ENCODE measurements at places on chromosomes 7 and 10.

DNA sequence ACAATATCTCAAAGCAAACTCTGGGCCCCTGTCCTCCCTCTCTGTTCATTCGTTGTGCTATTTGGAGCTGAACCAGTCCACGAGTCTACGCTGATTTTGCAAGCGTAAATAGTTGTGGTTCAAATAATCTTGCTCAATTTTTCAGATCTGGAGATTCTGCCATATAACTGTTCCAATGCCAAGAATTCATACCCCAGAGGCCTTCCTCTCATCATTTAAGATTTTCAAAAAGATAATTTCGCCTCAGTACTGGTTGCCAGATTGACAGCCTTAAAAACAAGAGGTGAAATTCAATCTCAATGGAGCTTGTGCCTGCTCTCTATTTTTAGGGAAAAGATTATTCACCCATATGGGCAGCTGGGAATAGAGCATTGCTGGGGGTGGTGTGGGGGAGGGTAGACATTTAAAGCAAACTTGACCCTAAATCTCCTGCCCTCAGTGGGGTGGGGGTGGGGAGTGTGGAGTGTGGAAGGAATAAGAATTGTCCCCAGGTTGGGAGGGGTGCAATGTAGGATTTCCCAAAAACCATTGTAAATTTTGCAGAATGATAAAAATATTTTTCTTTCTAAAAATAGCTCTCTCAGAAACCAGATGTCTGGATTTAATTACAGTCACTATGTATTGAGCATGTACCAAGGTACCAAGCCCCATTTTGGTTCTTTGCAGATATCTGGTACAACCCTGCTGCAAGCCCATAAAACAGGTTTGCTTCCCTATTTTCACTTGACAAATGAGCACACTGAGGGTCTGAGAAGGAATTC lies 104.7 kb upstream of the EEPD1 start:
- no peak for DNase-seq

DNA sequence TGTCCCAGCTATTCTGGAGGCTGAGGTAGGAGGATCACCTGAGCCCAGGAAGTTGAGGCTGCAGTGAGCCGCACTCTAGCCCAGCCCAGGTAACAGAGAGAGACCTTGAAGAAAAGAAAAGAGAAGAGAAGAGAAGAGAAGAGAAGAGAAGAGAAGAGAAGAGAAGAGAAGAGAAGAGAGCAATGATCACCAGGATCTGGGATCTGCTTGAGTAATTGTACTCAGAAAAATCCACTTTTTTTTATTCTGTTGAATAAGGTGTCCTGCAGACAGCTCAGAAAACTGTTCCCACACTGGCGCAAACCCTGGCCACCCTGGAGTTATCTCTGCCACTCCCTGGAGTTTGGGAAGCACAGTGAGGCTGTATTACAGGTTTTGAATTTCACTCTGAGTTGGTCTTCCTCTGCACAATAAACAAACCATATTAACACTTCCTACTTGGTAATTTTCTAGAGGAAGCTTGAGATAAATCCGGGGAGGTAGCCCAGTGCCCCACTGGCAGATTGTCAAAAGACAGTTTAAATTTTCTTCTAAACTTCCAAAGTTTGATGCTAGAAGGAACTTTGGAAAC lies 9.6 kb upstream of the OAT start:
- no peak for DNase-seq

- no peak for DNase-seq
Measured at GRCh38 chr7:130486954-130487436, 4.9 kb upstream of the MEST start.

GRCh38 chr10:77859200-77859864 lies 67.2 kb downstream of the DLG5 start:
- DNase-seq, result no peak
